ENCODE measurements at places on chromosomes 11 and 22. TPM values are rescaled to one million over a fixed set of nuclear protein-coding genes. Genes with fewer than 3 reads are reported as not detected.

Gene TBX10
- total RNA-seq, result not detected

Gene A4GALT
- not detected for total RNA-seq

Gene RFPL1
- total RNA-seq, result not detected

Gene APOL6
- 73.1 TPM for total RNA-seq

Gene NOX4
- not detected for total RNA-seq

Gene ACTN3
- 0.05 TPM for total RNA-seq

Gene PANX3
- total RNA-seq, result not detected

Gene PRR5L
- total RNA-seq, result 8.1 TPM

Gene HOATZ
- total RNA-seq, result not detected
